ENCODE measurements at places on chromosomes 1 and 21. TPM values are rescaled to one million over a fixed set of nuclear protein-coding genes. Genes with fewer than 3 reads are reported as not detected.

The SPTA1 gene
- 0.21 TPM for total RNA-seq

The EPHA8 gene
- total RNA-seq = 0.46 TPM

- DNase-seq = no peak
Measured at GRCh38 chr1:82388679-82389078, 587.9 kb downstream of the ADGRL2 start.

- no peak for DNase-seq
Measured at GRCh38 chr1:6386371-6386949, 7.1 kb downstream of the ACOT7 start.

- no peak for DNase-seq
Measured at GRCh38 chr1:110634455-110635311, 28.5 kb upstream of the KCNA2 start.

DNA sequence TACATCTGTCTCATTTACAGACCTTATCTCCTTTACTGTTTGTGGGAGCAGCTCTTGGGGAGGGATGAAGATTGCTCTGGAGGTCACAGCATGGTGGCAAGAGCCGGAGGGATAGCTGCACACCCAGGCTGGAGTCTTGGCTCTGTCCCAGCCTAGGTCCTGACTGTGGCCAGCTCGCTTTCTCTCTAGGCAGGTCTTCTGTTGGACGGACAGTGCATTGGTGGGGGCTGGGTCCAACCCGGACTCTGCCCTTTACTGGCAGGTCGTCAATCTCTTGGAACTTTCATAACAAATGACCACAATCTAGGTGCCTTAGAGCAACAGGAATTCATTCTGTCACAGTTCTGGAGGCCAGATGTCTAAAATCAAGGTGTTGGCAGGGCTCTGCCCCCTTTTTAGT, 319.8 kb upstream of the C1orf174 start:
- DNase-seq = no peak

The CBR3 gene
- total RNA-seq = 1.6 TPM

GRCh38 chr1:27994060-27994459, 34.3 kb downstream of the XKR8 start:
- DNase-seq = no peak

DNA sequence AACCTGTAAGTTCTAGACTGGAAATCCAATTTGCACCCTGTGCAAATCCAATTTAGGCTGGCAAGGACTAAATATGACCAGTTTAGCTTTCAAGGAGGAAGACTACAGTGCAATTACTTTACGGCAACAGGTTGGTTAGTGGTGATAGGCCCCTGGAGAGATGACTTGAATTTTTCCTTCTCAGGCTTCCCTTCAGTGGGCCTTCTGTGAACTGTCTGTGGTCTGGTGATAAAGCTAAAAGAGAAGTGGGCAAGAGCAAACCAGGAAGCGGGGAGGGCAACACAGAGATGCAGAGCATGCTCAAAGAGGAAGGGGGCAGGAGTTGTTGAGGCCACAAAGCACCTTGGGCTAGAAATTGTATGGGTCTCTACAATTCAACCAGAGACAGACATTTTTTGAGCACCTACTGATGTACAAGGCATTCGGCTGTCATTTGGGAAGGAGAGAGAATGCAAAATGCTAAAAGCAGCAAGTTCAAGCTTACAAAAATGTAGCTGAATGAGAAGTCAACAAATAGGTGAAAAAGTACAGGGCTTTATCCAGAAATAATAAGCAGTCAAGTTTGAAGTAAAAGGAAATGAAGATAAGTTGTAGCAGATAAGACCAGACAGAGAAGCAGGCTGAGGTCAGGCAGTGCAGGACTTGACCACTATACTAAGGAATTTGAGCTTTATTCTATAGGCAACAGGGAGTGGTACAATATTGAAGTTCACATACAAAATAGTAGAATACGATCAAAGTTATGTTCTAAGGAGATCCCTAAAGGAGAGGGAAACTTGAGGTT, 23.9 kb downstream of the INPP5B start:
- no peak for DNase-seq

GRCh38 chr1:178792394-178792793, 67.3 kb downstream of the RALGPS2 start:
- DNase-seq = no peak

- DNase-seq = no peak
Measured at GRCh38 chr1:198656500-198656932, 17.7 kb downstream of the PTPRC start.

DNA sequence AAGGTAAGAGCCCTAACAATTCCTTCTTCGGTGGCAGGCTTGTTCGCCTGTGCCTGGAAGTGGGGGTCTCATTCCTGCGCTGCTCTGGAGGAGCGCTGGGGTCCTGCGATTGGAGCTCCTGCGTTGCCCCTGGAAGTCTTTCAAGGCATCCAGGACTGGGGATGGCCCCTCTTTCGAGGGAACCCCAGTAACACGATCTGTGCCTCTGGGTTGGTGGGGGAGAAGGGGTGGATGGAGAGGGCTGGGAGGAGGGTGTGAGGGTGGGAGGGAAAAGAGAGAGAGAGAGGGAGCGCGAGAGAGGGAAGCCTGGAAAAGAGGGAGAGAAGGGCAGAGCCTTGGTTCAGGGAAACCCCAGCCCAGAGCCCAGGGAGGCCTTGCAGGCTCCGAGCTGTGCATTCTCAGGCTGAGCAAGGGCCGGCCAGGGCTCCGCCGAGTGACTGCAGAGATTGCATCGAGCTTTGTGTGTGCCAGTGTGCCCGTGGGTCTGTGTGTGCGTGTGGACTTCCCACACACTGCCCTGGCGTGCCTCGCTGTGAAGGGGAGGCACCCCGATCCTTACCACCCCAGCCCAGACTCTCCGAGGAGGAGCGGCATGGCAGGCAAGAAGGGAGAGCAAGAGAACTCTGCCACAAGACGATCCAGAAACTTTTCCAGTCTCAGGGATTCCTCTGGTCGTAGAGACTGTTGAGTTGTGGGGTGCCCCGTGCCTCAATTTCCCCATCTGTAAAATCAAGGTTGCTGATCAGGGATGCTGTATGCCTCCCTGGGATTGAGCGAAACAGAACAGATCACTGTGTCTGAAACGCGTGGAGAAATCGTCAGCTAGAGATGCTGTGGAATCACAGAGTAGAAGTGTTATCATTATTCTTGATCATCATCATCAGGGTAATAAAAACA, 619 bp downstream of the BCL9 start:
- DNase-seq = peak; percentile 71

The NR5A2 gene
- 3.5 TPM for total RNA-seq

DNA sequence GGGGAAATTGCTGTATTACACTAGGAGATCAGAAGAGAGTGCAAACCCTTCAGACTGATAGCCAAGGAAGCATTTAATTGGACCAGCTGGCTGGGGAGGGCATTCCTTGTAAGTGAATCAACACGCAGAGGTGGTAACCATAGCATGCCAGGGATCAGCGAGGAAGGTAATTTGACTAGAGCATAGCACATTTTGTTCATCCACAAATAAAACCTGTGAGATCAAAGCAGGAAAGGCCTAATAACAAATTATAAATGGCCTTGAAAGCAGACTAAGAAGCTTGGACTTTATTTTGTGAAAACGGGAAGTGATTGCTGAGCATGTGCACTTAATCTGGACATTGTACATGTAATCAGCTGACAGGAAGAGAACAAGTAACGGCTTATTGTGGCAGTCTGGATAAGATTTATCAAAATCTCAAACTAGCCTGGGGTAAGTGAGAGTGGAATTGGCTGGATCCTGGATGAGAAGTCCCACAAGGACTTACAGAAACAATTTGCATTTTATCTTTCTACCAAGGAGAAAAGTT, 11.7 kb upstream of the CD55 start:
- no peak for DNase-seq

The SLC30A10 gene
- 2.2 TPM for total RNA-seq

DNA sequence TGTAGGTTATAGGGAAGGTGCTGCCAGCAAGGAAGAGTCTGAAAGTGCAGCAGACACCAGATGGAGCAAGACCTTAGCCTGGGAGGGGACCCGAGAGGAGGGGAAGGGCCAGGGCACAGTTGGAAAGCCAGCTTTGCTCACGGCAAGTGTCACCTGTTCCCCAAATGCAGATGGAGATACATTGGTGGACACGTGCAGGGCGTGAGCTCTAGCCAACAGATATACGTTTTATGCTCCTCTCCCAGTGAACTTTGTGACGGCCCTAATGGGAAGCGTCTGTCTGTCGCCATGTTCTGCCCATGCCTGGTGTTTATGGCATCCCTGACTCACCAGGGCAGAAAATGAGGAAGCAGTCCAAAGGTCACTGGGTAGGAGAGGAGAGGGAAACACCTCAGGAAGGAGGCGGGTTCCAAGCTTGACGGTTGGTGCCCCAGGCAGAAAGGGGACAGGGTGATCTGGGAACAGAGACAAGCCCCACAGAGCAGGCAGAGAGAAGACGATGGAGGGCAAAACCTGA, 7.6 kb downstream of the GPA33 start:
- DNase-seq = no peak

- DNase-seq = no peak
Measured at GRCh38 chr1:76473591-76473990, 393.7 kb upstream of the ST6GALNAC5 start.
